Heart right ventricle (tissue), 16 donors: ENCODE measurements at places on chromosomes 5 and 9. TPM values are rescaled to one million over a fixed set of nuclear protein-coding genes. Genes with fewer than 3 reads are reported as not detected.

Gene IFNA21
- total RNA-seq: not detected

Gene S1PR3
- 61.6 TPM for total RNA-seq

Gene SH3GL2
- total RNA-seq: 1.1 TPM

Gene DMRT3
- total RNA-seq: not detected

Gene OR1J2
- not detected for total RNA-seq

Gene CERT1
- total RNA-seq: 47.6 TPM
